Muscle of arm (tissue), 14 donors: ENCODE measurements at places on chromosomes 2 and 18. TPM values are rescaled to one million over a fixed set of nuclear protein-coding genes. Genes with fewer than 3 reads are reported as not detected.

- DNase-seq: no peak
These were observed 33.7 kb downstream of the SFT2D3 start for GRCh38 chr2:127735044-127735443.

DNA sequence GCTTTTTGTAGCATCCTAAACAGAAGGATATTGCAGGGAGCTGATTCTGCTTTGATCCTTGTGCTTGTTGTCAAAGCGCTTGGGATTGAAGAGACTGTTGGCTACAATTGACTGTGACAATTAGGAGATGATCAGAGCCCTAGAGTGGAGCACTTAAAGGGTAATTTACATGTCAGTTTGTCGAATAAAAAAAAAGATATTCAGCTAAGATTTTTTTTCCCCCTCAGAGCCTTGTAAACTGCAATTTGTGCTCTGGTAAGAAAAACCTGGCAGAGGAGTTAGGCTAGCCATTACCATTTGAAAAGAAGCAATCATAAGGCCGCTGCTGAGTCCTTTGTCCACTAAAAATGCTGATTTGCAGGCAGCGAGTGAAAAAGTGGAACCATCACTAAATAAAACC is 47.8 kb upstream of the ZEB2 start:
- no peak for DNase-seq

DNA sequence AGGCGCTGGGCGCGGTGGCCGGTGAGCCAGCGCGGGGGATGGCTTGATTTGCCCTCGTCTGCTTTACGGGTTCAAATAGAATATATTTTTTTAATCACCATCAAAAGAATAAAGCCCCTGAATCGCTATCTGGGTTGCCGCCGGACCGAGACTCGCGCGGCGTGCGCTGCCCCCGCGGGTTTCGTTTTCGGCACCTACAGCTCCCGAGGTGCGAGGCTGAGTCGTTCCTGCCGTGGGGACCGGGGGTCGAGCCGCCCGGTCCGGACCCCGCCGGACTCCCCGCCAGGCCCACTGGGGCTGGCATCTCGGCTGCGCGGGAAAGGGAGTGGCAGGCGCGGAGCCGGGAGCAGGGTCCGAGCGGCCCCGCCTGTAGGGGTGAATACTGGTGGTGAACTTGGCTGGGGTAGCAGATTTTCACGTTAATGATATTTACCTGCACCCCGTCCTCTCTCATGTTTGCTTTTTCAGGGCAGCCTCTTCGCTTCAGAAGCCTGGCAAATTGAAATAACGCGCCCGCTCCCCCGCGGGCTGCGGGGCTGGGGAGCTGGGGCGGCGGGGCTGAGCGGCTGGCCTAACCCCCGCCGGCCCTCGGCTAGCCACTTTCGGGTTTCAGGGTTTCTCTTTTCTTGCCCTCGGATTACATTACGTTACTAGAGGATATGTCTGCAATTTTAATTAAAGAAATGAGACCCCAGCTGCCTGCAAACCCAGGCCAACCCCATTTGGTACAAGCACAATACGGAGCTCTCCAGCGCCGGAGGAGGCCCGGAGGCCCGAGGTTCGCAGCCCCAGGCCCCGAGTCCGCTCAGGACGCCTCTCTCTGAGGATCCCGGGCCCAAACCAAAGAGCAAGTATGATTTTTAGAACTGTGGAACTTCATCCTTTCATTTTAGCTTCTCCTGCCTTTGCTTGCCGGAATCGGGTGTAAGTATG is 1.7 kb upstream of the CELF4 start:
- DNase-seq: no peak

DNA sequence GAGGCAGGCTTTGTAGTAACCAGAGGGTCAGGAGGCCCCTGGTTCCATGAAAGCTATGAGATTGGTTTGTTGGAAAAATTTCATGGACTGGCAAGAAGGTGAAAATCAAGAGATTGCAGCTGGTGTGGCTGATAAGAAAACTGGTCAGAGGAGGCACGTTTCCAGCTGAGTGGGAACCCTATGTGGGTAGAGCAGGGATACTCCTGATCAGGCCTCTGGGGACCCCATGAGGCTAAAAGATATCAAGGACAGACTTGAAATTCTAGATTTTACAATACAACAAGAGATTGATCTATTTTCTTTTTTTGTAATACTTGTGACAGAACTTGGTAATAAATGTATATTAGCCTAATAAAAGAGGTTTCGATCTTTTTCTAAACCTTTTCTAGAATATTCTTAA is 1615.1 kb downstream of the DPP10 start:
- no peak for DNase-seq

DNA sequence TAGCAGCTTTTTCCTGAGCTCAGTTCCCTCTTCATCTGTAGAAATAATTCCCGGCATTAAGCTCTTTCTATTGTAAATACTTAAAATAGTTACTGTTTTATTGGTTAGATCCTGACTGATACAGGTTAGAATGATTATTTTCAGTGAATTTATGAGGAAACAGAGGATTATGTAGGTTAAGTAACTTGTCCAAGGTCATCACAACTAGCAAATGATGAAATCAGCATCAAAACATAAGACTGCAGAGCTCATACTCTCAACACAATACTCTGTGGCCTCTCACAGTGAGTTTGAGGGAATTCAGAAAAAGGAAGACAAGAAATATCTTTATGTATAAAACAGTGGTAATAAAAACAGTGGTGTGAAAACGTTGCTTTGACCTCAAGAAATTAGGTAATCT is 113.2 kb upstream of the DLX2 start:
- DNase-seq: no peak

- DNase-seq: no peak
These were observed 188.3 kb upstream of the ZSWIM2 start for GRCh38 chr2:187037310-187037709.

GRCh38 chr2:227884511-227884947 is 13.1 kb downstream of the DAW1 start:
- no peak for DNase-seq

DNA sequence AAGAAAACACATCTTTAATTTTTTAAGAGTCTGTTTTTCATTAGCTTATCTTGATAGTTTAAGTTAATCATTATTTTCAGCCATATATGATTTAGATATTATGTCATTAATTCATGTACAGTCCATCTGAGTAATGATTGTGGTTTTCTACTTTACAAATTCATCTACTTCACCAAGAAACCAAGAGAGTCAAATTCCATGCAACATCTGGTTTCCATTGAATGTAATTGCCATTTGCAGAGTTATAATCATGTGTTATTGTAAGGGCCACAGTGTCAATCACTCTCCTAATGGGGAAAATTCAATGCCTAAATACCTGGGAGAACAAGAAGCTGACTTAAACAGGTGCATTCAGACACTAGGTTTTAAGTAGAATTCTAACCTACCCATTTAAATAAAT is 217.2 kb upstream of the OSR1 start:
- DNase-seq: no peak

- no peak for DNase-seq
These were observed 254.0 kb upstream of the SLC14A2 start for GRCh38 chr18:45361125-45361851.

DNA sequence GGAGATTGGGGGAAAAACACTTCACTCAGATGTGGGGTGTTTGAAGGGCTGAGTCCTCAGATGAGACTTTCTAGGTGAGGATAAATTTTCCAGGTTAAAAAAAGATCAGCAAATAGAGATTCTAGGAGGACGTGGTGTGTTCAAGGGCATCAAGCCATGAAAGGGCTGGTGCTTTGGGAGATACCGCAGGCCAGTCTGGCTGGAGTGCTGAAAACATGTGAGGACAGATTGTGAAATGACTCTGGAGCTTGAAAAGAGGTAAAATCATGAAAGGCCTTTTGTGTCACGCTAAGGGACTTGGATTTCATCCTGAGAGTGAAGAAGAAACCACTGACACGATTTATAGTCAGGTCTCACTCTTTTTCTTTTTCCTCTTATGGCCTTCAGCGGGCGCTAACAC is 320.5 kb downstream of the DPP10 start:
- no peak for DNase-seq

- DNase-seq: no peak
These were observed 90.7 kb downstream of the NCKAP5 start for GRCh38 chr2:133477616-133477990.

- DNase-seq: no peak
These were observed 5.3 kb downstream of the MLPH start for GRCh38 chr2:237492137-237492890.

- no peak for DNase-seq
These were observed 228.3 kb downstream of the SRBD1 start for GRCh38 chr2:45382744-45383143.

DNA sequence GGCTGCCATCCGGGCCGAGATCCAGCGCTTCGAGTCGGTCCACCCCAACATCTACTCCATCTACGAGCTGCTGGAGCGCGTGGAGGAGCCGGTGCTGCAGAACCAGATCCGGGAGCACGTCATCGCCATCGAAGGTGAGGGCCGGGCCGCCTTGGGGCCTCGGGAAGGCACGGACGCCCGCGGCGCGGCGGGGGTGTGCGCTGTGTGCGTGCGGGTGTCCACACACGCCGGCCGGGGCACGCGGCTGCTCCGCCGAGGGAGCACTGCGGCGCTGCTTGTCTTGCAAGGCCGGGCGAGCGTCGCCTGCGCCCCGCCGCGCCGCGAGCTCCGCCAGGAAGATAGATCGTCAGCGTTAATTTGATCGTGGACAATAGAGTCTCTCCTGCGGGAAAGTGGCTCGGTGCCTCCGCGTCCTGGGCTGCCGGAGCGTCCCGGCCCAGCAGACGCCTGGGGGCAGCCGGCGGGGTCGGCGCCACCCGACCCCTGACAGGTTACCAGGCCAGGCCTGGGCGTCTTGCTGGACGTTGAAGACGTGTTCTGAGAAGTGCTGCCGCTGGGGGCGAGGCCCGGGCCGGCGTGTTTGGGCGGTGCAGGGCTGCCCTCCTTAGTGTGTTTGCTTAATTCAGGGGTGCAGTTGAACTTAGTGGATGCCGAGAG is 1.0 kb downstream of the AGAP1 start:
- no peak for DNase-seq

DNA sequence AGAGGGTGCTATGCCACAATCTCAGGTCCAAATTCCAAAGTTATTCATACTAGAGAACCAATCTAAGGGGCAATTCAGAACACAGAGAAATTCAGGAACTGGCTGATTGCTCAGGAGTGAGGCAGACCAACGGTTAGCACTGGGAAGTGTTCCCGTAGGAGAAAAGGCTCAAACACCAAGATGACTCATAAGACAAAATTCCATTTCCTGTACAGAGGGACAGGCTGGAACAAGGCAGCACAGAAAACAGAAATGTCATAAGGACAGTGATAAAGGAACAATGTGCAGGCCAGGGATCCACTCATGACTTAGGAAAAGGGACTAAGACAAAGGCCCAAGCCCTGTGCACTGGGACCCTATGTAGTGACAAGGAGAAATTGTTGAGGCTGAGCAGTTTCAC is 54.2 kb downstream of the PDE1A start:
- no peak for DNase-seq

- no peak for DNase-seq
These were observed 34.0 kb downstream of the BMPR2 start for GRCh38 chr2:202410092-202410491.

- DNase-seq: no peak
These were observed 330.4 kb upstream of the FAM98A start for GRCh38 chr2:33929467-33929866.

DNA sequence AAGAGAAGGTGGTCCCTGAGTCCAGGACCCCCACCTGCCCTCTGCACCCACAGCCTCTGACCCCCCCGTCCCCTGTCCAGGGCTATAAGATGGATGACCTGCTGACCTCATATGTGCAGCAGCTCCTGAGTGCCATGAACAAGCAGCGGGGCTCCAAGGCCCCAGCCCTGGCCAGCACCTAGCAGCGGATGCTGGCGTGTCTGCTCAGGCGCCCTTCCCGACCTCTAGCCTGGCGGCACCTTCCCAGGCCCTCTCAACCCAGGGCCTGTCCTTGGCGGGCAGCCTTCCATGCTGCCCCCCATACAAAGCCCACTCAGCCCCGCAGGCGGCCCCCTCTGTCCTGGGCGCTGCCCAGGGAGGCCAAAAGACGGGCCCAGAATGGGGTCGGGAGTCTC is 8.7 kb upstream of the GPR17 start:
- DNase-seq: no peak

DNA sequence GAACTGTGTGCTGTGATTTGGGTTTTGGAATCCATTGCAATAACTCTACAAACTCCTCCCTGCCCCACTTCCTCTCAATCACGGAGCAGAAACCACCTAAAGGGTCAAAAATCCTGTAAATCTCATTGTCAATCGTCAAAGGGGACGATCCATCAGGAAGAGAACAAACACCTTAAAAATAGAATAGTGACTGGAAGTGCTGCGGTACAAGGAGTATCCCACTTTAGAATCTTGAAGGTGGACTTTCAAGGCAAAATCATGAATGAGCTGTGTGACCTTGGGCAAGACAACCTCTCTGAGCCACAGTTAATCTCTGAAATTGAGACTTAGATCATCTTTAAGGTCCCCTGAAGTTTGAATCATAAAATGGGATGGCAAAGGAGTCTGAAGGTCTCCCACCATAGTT is 5.9 kb downstream of the PMAIP1 start:
- DNase-seq: no peak

DNA sequence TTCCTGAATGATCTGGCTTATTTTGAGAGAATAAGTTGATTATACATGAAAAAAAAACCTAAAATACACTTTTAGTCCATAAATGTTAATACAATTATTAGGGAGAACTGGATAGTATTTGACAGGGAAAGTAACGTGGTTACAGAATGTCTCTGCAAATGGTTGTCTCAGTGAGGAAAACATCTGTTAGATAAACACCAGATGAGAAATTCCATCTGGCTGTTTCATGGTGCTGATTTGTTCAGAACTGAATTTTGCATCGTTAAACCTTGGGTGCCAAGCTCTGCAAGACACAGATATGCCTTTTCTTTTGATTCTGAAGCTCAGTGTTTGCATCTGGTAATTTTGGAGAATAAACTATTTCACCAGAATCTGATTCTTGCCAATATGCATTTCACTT is 90.4 kb downstream of the SCN3A start:
- DNase-seq: no peak

GRCh38 chr2:181149056-181149455 is 168.7 kb downstream of the UBE2E3 start:
- DNase-seq: no peak

GRCh38 chr2:18819566-18819965 is 230.2 kb upstream of the NT5C1B start:
- no peak for DNase-seq

Gene MYO5B
- polyA plus RNA-seq: 1.0 TPM

Gene KCNE4
- polyA plus RNA-seq: not detected

Gene OTOF
- 10.4 TPM for polyA plus RNA-seq

Gene ZBTB7C
- 3.8 TPM for polyA plus RNA-seq

Gene TMEM37
- 4.8 TPM for polyA plus RNA-seq

Gene DIPK1C
- polyA plus RNA-seq: 16.1 TPM

Gene C1QL2
- not detected for polyA plus RNA-seq

Gene SLC5A7
- 0.44 TPM for polyA plus RNA-seq

Gene APOB
- 1.0 TPM for polyA plus RNA-seq

Gene CDK5R2
- polyA plus RNA-seq: not detected

Gene IL36A
- not detected for polyA plus RNA-seq

Gene FAM110C
- 1.3 TPM for polyA plus RNA-seq

Gene ACADL
- polyA plus RNA-seq: 10.7 TPM

Gene NTSR2
- polyA plus RNA-seq: not detected

Gene GNLY
- polyA plus RNA-seq: 1.5 TPM

Gene DNAJC5G
- 0.14 TPM for polyA plus RNA-seq
